RWPE2 (cell line): ENCODE measurements at places on chromosomes 5 and 9.

GRCh38 chr5:74575741-74576538, 64.6 kb downstream of the ENC1 start:
- DNase-seq: no peak

DNA sequence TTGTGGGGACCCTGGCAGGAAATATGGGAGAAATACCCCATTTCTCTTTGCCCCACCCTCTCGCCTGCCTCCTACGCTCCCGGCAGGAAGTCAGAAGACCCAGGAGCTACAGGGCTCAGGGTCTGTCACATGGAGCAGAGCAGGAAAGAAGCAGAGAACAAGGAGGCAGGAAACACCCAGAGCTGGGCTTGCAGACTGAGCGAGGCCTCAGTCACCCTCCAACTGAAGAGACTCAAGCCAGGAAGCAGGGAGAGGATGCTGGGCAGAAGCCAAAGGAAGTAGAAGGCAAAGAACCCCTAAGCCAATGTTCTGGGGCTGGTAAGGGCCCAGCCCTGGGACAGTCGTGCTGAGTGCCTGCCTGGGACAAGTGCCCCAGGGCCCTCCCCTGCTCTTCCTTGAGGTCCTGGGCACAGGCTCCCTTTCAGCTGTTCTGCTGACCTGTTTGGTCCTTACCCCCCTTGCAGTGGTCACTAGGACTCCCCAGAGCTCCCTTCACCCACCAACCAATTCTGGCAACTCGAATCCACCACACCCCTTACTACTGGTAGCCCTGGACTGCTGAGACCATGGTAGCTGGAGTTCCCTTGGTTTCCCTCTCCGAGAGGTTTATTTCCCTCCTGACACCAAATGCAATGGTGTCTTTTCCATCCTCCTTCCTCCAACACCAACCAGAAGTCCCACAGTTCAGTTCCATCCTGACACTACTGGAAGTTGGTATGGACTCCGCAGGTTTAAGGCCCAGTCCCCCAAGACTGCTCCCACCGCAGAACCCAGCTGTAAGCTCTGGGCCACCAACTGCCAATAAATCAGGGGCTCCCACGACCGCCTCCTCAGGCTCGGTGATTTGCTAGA, 157.5 kb downstream of the COL23A1 start:
- no peak for DNase-seq

- no peak for DNase-seq
Observed at GRCh38 chr5:61806491-61807020, 474.5 kb downstream of the ZSWIM6 start.

DNA sequence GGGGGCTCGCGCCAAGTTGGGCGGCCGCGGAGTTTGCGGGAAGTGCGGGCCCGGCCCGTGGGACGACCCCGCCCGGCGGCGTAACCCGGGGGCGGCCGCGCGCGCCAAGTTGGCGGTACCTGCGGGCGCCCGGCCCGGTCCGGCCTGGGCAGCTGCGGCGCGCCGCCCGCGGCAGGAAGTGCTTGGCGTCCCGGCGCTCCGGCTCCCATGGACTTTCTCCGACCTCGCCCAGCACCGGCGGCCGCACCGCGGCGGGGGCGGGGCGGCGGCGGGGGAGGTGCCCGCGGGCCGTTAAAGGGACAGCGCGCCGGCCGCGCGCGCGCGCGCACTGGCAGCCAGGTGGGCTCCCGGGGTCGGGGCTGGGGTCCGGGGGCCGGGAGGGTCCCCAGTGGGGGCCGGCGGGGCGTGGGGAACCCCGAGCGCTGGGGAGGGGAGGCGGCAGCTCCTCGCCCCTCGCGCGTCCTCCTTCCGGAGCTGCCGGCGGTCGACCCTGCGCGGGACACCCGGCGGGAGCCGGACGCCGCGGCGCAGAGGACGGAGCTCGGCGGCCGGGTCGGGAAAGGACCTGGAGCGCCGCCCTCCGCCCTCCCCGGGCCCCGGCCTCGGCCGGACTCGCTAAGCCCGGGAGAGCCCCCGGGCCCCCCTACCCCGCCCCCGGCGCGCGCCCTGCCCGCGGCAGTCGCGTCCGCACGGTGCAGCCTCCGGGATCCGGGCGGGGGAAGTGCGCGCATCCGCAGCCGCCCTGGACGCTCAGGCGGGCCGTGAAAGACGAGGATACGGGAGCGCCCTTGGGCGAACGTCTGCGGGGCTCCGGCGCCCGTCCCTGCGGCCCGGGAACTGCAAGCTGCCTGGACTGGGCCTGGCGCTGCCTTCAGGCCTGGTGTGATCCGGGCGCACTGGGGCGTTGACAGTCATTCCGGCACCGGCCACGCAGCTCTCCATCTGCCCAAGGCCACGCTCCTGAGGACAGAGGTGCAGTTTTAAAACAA, at the start of gene NACC2:
TSS of gene NACC2 (minus strand) at position 220 of the 989 bp plus-strand sequence. CDS start 44,768 bp downstream, outside the sequence.
- no peak for DNase-seq

GRCh38 chr9:97635026-97635425, 1.4 kb downstream of the NCBP1 start:
- DNase-seq: no peak

- DNase-seq: no peak
Observed at GRCh38 chr9:71755869-71756268, 12.4 kb downstream of the CEMIP2 start.

DNA sequence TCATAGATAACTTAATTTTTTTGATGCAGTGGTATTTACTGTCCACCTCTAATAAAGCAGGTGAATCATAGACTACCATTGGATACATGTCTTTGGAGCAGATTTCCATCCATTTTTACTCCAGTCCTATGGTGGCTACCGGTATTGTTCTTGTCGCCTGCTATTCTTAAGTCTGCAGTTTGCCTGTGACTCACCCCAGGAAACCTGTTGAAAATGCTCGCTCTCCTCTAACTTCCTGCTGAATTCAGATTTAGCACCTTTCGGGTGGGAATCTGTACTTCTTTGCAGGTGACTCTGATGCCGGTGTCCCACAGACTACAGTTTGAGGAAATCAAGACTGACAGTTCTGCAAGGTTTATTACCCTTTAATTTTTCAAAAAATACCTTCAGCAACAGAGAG, 58.8 kb upstream of the DHFR start:
- no peak for DNase-seq

- DNase-seq: no peak
Observed at GRCh38 chr5:56088967-56089829, 94.4 kb upstream of the IL6ST start.

DNA sequence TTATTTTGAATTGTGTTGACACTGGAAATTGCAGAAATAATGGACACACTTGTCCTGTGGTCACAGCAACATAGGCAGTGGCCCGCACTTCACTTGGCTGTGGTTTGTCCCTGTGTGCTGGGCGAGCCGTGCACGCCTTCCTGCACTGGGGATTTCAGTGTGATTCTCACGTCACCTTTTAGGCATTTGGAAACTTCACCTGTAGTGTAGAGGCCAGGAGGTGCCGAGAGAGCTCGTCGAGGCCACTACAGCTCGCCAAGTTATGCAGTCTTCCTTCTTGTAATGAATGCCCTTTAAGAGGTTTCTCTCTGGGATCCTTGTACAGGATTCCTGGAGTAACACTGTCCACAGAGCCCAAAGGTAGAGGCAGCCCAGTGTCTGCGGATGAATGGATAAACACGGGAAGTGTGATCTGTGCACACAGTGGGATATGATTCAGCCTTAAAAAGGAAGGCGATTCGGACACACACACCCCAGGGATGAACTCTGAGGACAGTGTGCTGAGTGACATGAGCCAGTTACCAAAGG, 14.7 kb downstream of the TRAF2 start:
- no peak for DNase-seq

- no peak for DNase-seq
Observed at GRCh38 chr9:107281184-107281583, 1.9 kb upstream of the RAD23B start.

DNA sequence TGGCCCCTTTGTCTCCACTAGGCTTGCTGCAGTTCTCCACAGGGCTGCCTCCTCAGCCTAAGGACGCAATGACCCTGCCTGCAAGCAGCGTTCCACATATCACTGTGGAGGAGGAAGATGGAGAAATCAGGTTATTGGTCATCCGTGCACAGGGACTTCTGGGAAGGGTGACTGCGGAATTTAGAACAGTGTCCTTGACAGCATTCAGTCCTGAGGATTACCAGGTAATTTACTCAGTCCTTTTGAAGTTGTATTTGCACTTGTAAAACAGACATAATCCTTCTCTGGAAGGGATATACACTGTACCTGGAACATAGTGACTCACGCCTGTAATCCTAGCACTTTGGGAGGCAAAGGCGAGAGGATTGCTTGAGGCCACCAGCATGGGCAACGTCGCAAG, 116.6 kb downstream of the ADGRV1 start:
- DNase-seq: no peak

DNA sequence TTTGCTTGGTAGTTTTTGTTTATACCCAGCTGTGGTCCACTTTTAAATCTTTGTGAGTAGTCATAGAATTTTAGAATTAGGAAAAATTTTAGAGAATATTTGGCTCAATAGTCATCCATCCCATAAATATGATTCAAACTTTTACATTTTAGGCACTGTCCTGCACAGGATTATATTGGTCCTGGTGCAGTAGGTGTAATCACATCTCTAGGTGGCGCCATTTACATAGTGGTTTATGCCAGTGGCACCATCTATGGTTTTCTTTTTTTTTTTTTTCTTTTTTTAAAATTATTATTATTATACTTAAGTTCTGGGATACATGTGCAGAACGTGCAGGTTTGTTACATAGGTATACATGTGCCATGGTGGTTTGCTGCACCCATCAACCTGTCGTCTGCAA, 260.7 kb upstream of the KCNN2 start:
- no peak for DNase-seq
